Vein endothelial cell (primary cell): ENCODE measurements at places on chromosomes 2 and 18. TPM values are rescaled to one million over a fixed set of nuclear protein-coding genes. Genes with fewer than 3 reads are reported as not detected.

CPO gene
- 0.19 TPM in 1 of 2 replicates, not detected in the other for total RNA-seq

CSRNP3 gene
- under 0.01 and 0.19 TPM in 2 replicates for total RNA-seq

DOCK10 gene
- total RNA-seq: 15.7 and 16.0 TPM in 2 replicates

TCF7L1 gene
- 6.2 and 8.3 TPM in 2 replicates for total RNA-seq

ELOA2 gene
- not detected in 2 replicates for total RNA-seq

OR6B3 gene
- total RNA-seq: not detected in 2 replicates

E2F6 gene
- total RNA-seq: 12.4 and 13.3 TPM in 2 replicates

KCNG3 gene
- total RNA-seq: under 0.01 TPM in 2 replicates

MRPL33 gene
- 76.3 and 105 TPM in 2 replicates for total RNA-seq

MC4R gene
- total RNA-seq: not detected in 2 replicates

LIPG gene
- total RNA-seq: 30.4 and 80.9 TPM in 2 replicates

HK2 gene
- total RNA-seq: 8.4 and 9.5 TPM in 2 replicates

CHAC2 gene
- total RNA-seq: 6.9 and 9.1 TPM in 2 replicates

DSC3 gene
- 0.10 and 0.33 TPM in 2 replicates for total RNA-seq

PIGN gene
- total RNA-seq: 30.5 and 31.0 TPM in 2 replicates

PAX3 gene
- not detected in 2 replicates for total RNA-seq

PUM2 gene
- total RNA-seq: 55.9 and 59.5 TPM in 2 replicates

SCYGR2 gene
- total RNA-seq: not detected in 2 replicates

AQP12A gene
- not detected in 2 replicates for total RNA-seq

CYTIP gene
- not detected in 2 replicates for total RNA-seq

GPBAR1 gene
- 0.10 and 0.33 TPM in 2 replicates for total RNA-seq

CHRND gene
- not detected in 2 replicates for total RNA-seq
